ENCODE measurements at places on chromosomes 12 and 14. TPM values are rescaled to one million over a fixed set of nuclear protein-coding genes. Genes with fewer than 3 reads are reported as not detected.

LTBP2 gene
- polyA plus RNA-seq, result 2.8 TPM

PLEK2 gene
- polyA plus RNA-seq, result 2.7 TPM

KRT77 gene
- polyA plus RNA-seq, result not detected

EPS8 gene
- 62.2 TPM for polyA plus RNA-seq

MIP gene
- not detected for polyA plus RNA-seq

RTL1 gene
- 0.06 TPM for polyA plus RNA-seq

TAS2R13 gene
- 0.14 TPM for polyA plus RNA-seq

KLRD1 gene
- polyA plus RNA-seq, result 0.70 TPM

CELA1 gene
- polyA plus RNA-seq, result not detected

RASSF9 gene
- polyA plus RNA-seq, result 14.6 TPM

KCNH3 gene
- polyA plus RNA-seq, result 2.4 TPM

RXYLT1 gene
- 30.1 TPM for polyA plus RNA-seq

CCND2 gene
- polyA plus RNA-seq, result 60.2 TPM

TPH2 gene
- 0.14 TPM for polyA plus RNA-seq

TESPA1 gene
- 0.44 TPM for polyA plus RNA-seq

TEX22 gene
- polyA plus RNA-seq, result 1.1 TPM

PPP1R36 gene
- polyA plus RNA-seq, result 1.2 TPM

LRIG3 gene
- 35.4 TPM for polyA plus RNA-seq

MAGOHB gene
- polyA plus RNA-seq, result 50.0 TPM

ASB2 gene
- 0.34 TPM for polyA plus RNA-seq

CNTN1 gene
- 125 TPM for polyA plus RNA-seq

AQP6 gene
- 14.6 TPM for polyA plus RNA-seq

FBLN5 gene
- polyA plus RNA-seq, result 157 TPM

KERA gene
- 0.11 TPM for polyA plus RNA-seq

ATN1 gene
- polyA plus RNA-seq, result 97.0 TPM

PLA2G1B gene
- polyA plus RNA-seq, result 0.33 TPM

CPNE6 gene
- not detected for polyA plus RNA-seq

KCNC2 gene
- 1.2 TPM for polyA plus RNA-seq

Data from left renal pelvis (tissue), 4 donors.